ENCODE measurements at places on chromosomes 7 and 10.

GRCh38 chr10:8393531-8393930 is 339.0 kb downstream of the GATA3 start:
- DNase-seq, result no peak

- no peak for DNase-seq
Observed at GRCh38 chr7:127648986-127649385, 3.0 kb upstream of the SND1 start.

GRCh38 chr10:34489411-34489810 is 325.7 kb downstream of the PARD3 start:
- no peak for DNase-seq

DNA sequence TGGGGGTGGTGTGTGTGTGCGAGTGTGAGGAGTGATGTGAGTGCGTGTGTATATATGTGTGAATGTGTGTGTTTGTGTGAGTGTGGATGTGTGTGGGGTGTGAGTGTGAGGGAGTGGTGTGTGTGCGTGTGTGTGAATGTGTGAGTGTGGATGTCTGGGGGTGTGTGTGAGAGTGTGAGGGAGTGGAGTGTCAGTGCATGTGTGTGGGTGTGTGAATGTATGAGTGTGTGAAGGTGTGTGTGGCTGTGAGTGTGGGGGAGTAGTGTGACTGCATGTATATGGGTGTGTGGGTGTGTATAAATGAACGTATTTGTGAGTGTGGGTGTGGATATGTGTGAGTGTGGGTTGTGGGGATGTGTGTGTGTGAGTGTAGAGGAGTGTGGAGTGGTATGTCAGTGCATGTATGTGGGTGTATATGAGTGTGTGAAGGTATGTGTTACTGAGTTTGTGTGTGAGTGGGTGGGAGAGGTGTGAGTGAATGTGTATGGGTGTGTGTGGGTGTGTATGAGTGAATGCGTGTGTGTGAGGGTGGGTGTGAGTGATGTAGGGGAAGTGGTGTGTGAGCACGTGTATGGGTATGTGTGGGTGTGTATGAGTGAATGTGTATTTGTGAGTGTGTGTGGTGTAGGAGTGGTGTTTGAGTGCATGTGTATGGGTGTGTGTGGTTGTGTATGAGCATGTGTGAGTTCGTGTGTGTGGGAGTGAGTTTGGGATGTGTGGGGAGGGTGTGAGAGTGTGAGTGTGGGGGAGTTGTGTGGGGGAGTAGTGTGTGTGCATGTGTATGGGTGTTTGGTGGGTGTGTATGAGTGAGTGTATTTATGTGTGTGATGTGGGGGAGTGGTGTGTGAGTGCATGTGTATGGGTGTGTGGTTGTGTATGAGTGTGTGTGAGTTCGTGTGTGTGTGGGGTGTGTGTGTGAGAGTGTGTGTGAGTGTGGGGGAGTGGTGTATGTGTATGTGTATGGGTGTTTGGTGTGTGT is 28.5 kb upstream of the NUB1 start:
- DNase-seq, result no peak

All from GM03348 (cell line).